Stimulated activated CD8-positive, alpha-beta memory T cell treated with anti-CD3 and anti-CD28 coated beads, Interleukin-7, amount 100 ng/mL, for 1 hour (primary cell): ENCODE measurements at places on chromosomes 6 and 20.

GRCh38 chr20:7994809-7995208 is 24.8 kb downstream of the TMX4 start:
- no peak for DNase-seq

- DNase-seq: no peak
Observed at GRCh38 chr6:113619077-113619476, 238.1 kb upstream of the MARCKS start.

DNA sequence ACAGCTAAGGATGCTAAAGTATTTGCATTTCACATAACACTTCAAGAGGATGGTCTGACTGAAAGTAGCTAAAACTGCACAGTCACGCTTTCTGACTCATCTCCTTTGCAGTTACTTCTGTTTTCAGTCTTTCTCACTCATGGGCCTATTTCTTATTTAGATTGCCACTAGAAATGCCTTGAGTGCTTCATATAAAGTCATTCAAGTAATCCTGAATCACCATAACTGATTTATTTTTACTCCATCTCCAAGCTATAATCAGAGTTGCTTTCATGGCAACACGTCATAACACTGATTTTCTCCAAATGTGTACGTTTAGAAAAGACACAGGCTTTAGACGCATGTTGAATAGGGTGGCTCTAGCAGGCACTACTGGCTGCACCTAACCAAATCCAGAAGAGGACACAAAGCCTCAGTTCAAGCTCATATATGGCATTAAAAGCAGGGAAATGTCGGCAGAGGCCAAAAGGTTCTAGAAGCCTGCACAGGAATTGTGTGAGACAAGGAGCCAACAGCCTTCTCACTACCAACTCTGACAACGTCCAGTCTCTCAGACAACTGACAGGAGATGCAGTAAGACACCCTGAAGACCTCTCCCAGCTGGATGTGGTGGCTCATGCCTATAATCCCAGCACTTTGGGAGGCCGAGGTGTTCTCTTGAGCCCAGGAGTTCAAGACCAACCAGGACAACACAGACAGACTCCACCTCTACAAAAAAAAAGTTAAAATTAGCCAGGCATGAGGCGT is 64.1 kb upstream of the BEND6 start:
- DNase-seq: no peak

GRCh38 chr6:46882645-46883044 is 39.1 kb downstream of the ADGRF5 start:
- DNase-seq: no peak

DNA sequence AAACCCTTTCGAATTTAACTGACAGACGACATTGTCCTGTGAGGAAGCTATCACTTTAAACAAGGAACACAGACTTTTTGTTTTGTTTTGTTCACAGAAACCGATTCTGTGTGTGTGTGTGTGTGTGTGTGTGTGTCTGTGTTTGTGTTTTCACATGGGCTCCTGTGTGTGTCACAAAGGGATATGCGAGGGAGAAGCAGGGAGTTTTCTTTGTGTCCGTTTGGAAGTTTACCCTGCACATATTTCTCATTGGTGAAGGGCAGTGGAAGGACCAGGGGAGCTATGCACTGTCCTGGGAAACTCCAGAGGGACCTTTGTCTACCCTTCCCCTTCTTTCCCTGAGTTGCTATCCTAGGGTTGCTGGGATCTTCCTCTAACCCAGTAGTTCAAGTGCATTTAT is 17.7 kb downstream of the POM121L2 start:
- DNase-seq: no peak

GRCh38 chr6:33983721-33984465 is 162.0 kb downstream of the GRM4 start:
- no peak for DNase-seq

- DNase-seq: no peak
Observed at GRCh38 chr6:43798688-43799444, 28.9 kb downstream of the VEGFA start.

DNA sequence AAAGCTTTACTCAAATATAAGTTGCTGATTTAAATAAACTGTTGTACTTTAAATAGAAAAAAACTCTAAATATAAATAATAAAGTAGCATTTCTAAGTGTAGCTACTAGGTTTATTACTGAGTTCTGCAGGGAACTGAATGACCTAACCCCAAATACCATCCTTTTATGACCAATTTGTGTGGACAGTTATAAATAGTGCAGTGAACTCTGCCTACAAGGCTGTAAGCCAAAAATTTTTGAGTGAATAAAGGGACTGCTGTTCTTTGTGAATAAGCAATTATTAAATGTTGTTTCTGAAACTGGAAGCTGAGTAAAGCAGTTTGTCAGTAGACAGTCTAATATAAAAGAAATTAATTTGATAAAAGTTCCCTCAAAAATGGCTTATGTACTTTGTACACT is 90.8 kb upstream of the ELOVL5 start:
- DNase-seq: no peak

GRCh38 chr6:109331081-109331480 is 51.2 kb downstream of the CD164 start:
- DNase-seq: no peak

DNA sequence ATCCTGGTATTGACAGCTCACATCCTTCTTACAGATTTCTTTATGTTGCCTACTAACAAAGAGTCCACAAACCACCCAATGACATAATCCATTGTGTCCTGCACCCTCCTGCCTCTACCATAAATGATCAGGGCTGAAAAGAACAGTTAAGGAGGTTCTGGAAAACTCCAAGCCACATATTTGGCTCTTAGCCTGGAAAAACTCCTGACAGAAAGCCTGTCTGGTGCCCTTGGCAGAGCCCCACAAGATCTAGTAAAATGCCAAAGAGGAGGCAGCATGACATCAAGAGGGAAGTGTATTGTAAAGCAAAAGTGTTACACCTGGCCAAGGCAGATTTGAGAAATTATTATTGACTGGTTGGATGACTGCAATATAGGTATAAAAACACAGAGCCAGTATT is 126.4 kb upstream of the VGLL2 start:
- DNase-seq: no peak

GRCh38 chr6:16999491-17000436 is 102.1 kb upstream of the STMND1 start:
- DNase-seq: no peak

GRCh38 chr6:124466949-124467348 is 495.3 kb upstream of the RNF217 start:
- DNase-seq: no peak

- no peak for DNase-seq
Observed at GRCh38 chr20:9610665-9611064, 96.3 kb downstream of the LAMP5 start.

DNA sequence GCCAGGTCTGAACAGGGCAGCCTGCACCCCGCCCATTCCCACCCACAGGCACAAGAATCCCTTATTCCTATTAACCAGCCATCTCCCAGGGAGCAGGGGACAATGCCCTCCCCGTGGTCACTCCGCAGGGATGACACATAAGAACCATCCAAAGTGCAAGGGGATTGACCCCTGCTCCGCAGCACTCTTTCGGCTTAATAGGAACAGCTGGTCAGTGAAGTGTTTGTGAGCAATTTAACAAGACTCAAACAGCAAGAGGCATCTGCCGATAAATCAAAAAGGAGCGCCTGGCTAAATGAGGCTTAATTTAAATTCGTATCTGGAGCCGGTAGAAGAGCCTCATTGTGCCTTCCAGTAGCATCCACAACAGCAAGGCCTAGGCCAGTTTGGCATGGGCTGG is 389.4 kb downstream of the RNGTT start:
- no peak for DNase-seq

GRCh38 chr20:56759741-56760278 is 130.7 kb downstream of the TFAP2C start:
- DNase-seq: no peak

- no peak for DNase-seq
Observed at GRCh38 chr6:92608751-92609150, 810.6 kb downstream of the EPHA7 start.
